Mucosa of gallbladder (tissue), 1 donor: ENCODE measurements at places on chromosomes 12 and 14. TPM values are rescaled to one million over a fixed set of nuclear protein-coding genes. Genes with fewer than 3 reads are reported as not detected.

The EEF1AKMT3 gene
- total RNA-seq, result 7.0 TPM

DNA sequence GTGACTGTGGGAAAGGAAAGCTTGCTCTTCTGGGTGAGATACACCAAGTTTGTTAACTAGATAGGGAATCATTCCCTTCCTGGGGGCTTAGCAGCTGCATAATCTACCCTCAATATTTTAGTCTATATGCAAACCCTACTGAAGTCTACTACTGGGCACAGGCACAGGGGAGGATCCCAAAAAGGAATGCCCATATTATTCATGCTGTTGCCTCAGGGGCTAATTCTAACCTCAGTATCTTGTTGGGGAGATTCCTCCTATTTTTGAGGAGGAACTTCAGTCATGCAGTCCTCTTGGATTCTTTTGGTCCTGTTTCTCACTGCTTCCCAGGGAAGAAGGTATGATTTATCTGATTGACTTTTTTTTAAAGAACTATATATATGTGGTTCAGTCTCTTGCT, 58.9 kb upstream of the ANKS1B start:
- no peak for DNase-seq

- DNase-seq, result no peak
Observed at GRCh38 chr12:80195074-80195726, 95.9 kb downstream of the OTOGL start.

- DNase-seq, result no peak
Observed at GRCh38 chr12:6074979-6075585, 49.4 kb downstream of the VWF start.

The IL31 gene
- total RNA-seq, result not detected

DNA sequence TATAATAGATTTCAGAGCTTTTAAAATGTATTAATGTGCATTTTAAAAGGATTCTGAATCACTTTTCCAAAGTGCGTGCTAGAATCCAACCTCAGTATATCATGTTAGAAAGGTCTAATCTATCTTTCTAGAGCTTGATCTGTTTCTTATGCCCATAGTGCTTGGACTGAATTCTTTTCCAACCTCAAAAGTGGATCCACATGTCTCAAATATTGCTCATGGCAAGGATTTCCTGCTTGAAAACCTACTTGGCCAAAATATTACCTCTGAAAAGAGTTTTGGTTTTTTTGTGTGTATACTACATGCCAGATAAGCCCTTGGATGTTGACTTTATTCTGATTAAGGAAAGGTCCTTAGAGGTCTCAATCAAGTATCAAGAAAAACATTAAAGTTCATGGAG, 16.9 kb upstream of the SLC6A15 start:
- no peak for DNase-seq

DNA sequence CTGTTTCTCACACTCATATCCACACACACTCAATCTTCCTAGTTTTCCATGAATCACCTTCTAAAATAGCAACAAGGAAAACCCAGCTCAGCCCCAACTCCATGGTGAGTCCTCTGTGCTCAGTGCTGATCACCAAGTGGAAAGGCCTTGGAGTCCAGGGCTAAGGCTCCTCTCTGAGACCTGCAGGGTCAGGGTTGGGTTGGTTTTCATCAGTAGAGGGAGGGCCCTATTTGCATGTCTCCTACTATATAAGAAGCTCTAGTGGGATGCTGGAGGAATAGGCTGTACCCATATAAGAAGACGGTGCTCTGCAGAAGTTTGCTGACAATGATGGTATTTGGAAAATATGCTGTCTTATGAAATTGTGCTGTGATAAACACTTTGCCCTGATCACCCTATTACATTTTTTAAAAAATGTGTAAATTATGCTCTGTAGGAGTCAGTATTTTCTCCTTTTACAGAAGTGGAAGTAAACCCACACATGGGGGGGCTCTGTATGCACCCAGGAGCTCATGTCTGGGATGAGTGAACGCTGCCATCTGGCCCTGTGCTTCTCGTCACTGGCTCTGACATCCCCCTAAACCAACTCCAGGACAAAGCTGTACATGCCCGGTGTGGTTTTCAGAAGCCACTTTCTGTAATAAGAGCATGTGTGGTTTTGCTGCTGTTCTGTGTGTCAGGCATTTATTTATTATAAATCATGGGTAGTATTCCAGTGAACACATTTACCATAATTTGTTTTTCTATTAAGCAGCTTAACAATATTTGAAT, 536.3 kb downstream of the TMEM121 start:
- DNase-seq, result no peak
